ENCODE measurements at places on chromosomes 4 and X.

DNA sequence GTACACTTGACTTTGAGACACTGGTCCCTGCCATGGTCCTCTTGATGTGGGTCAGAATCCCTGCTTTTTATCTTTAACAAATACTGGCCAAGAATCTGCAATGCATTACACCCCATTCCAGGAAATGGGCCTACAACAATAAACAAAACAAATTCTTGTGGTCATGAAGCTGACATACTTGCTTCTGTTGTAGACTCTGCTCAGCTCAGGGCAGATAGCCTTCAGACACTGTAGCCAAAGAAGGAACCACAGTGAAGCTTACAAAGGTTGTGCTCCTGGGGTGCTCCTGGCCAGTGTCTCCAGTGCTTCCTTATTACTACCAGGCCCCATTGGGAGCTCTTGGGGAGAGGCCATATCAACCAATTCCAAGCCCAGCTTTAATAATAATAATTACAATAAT lies 21.8 kb downstream of the KIAA1210 start:
- DNase-seq = no peak

DNA sequence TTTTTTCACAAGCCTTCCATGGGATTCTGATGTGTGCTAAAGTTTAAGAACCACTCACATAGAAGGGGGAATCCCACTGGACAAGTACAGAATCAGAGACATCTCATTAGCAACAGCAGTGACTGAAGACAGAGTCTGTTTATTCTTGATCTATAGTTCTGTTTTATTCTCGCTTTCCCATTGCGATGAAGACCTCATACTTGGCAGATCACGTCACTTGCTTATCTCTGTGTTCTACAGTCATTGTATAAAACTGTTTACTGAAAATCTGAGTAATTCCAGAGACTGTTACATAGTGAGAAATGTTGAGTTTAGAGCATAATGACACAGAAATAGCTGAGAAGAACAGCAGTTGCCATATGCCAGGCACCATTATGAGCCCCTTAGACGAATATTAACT lies 185.5 kb downstream of the PTTG2 start:
- no peak for DNase-seq

- DNase-seq = no peak
Observed at GRCh38 chr4:79833857-79834256, 239.2 kb downstream of the ANTXR2 start.

- DNase-seq = no peak
Observed at GRCh38 chrX:53031380-53031779, 17.2 kb upstream of the GPR173 start.

DNA sequence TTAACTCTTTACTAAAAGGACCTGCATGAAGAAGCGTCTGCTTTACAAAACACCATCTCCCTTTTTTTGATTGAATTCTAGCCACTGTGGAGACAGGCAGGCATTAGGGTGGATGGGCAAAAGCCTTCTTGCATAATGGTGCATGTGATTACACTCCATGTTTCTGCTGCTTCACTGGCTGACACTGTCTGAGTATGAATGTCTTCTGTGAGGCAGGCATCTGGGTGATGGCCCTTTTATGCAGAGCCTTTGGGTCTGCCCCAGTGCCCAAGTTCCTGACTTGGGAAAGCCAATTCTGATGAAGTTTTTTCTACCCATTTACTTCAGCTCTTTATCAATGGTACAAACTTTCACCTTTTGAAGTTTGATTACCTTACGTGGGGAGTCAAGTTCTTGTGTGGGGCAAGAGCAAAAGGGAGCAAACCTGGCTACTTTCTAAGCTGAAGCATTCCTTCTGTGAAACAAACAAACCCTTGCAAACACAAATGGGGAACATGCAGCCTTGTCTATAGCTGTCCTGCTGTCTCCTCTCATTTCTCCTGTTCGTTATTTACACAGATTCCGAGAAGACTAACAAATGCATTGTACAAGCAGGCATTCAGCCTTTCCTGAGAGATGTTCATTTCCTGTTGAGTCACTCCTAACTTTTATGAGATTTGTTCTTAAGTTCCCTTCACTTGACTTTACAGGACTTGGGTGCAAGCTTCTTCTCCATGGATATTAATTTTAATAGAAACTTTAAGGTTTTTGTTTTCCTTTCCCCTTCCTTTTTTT lies 301.9 kb downstream of the TLL1 start:
- DNase-seq = no peak

GRCh38 chrX:102654696-102655095 lies 3.4 kb downstream of the GPRASP1 start:
- no peak for DNase-seq

DNA sequence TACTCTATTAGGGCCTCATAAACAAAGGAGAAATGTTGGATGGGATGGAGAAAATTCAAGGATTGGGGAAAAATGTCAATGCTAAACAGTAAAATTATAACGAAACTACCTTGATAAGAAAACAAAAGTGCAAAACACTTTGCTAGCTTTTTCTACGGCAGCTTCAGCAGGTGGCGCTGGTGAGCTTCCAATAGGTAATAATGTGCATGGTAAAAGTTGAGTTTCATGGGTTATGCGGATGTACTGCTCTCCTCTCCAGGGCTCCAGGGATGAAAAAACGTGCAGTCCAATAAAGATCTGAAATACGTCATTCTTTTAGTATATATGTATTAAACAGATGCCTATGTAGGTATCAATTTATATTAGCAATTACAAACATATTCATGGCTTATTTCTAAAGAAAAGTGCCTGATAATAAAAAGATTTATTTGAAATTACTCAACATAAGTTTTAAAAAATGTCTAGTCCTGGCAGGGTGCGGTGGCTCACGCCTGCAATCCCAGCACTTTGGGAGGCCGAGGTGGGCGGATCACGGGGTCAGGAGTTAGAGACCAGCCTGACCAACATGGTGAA lies 239.6 kb downstream of the GRXCR1 start:
- peak; percentile 17 for DNase-seq

DNA sequence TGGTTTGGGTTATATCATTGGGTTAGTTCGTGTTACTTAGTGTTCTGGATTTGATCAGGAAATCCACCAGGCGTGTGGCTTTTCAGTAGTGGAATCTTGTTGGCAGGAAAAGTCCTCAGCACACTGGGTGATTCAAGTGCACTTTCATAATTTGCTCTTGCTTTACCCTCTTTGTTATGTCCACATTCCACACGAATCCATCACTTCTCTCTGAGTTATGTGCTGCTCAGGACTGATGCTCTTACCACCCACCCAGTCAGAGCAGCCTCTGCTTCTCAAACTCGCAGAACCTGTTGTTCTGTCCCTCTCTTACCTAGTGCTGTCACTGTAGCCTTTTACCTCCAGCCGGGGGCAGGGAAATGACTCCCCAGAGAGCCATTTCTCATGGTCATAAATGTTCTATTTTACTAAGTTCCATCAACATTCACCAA lies 37.2 kb upstream of the SCRG1 start:
- no peak for DNase-seq

DNA sequence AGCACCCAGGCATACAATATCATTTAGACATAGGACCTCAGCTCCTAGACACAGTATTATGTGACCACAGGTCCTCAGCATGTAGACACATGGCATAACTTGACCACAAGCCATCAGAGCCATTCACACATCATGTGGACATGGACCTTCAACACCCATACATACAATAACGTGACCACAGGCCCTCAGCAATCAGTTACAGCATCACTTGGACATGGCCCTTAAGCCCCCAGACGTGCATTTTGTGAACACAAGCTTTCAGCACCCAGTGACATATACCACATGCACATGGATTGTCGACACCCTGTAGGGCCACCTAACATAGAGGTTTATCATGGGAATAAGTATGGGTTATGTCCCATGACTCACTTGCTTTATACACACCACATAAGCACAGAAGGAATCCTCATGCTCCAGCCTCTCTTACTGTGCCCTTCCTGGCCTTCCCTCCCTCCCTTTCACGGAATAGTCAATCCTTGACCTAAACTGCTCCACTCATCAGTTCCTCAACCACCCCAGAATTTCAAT lies 1.9 kb downstream of the TSPYL2 start:
- DNase-seq = no peak

DNA sequence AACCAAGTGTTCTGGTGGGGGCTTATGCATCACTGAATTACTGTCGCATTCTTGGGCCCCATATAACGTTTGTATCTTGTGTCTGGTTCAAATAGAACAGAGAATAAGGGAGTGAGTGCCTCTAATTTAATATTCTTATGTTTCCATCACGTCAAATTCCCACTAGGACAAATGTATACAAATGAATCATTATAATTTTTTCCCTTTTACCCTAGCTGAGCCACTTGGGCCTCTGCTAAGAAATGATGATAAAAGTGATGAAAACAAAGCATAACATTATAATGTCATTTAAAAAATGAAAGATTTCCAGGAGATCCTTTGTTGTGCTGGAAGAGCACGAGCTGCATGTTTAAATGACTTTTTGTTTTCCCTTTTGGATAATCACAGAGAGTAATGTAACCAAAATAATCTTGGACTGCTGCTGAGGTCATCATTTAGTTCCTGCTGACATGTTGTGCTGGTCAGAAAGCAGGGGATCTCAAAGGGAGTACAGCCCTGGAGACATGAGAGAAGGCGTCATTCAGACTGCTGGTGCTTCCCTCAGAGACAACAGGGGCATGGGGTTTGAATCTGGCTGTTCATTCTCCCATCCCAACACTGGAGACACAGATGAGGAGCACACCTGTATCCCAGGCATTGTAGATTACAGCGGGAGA lies 105.1 kb upstream of the SCOC start:
- DNase-seq = no peak

DNA sequence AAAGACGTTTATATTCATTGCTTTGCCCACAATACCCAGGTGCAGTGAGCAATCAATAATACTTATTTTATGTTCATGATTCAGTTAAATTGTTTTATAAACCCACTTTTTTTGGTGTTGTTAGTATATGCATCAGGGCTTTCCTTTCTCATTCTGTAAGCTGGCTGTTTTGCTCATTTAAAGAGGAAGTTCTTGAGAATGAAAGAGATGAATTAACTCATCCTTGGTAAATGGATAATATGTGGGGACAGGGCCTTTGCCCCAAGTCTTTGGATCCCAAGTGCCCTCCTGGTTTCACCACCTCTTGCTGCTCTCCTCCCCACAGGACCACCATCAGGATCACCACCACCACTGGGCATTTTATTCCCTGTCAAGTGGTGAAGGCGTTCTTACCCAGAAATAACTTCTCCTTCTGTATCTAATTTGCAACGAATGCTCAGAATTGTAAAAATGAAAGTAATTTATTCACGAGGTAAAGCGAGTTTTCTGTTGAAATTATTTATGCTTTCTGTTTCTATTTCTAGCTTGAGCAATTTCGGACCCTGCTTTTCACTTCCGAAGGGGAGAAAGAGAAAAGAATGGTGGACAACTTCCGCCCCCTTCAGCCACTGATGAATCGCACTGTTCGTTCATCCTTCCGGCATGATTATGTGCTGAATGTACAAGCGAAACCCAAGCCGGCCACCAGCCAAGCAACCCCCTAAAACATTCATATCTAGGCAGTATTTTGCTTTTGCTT lies 8.2 kb upstream of the ZRSR2 start:
- no peak for DNase-seq

- DNase-seq = no peak
Observed at GRCh38 chrX:113950081-113950678, 633.7 kb upstream of the HTR2C start.

GRCh38 chr4:16297003-16297402 lies 70.7 kb upstream of the TAPT1 start:
- DNase-seq = no peak

GRCh38 chr4:10302096-10302495 lies 155.1 kb downstream of the ZNF518B start:
- DNase-seq = no peak

DNA sequence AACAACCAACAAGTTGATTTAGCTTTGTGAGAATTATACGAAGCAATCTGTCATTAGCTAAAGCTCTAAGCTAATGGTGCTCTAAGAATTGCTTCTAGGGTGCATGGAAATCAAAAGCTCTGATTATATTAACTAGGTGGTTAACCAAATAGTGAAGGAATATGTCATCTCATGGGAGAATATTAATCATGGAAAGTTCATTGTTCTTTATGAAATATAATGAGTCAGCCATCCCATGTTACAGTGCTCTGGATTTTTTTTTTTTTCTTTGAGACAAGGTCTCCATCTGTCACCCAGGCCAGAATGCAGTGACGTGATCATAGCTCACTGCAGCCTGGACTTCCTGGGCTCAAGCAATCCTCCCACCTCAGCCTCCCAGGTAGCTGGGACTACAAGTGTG lies 10.5 kb downstream of the DCAF8L2 start:
- no peak for DNase-seq

DNA sequence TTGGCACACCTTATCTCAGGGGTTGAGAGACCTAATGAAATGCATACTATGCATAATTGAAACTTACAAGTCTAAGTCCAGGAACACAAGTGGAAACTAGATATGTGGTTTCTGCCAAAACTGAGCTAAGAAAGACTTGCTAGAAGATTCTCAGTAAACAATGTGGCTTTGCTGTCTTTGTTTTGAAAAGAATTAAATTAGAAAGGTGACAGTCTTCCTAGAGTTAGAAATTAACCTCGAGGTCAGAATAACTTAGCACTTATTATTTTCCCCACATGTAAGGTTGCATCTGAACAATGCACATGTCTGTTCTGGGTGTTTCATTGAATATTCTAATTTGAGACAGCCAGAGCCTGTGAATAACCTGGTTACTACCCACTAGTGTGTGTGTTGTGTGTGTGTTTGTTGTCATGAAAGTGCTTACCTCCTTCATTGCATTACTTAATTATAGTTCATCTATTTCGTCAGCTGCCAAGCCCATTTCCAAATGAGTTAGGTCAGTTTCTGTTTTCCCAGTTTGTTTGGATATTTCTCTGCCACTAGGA lies 1.5 kb downstream of the EREG start:
- DNase-seq = no peak

- DNase-seq = no peak
Observed at GRCh38 chrX:45807572-45808425, 607.1 kb upstream of the DIPK2B start.

DNA sequence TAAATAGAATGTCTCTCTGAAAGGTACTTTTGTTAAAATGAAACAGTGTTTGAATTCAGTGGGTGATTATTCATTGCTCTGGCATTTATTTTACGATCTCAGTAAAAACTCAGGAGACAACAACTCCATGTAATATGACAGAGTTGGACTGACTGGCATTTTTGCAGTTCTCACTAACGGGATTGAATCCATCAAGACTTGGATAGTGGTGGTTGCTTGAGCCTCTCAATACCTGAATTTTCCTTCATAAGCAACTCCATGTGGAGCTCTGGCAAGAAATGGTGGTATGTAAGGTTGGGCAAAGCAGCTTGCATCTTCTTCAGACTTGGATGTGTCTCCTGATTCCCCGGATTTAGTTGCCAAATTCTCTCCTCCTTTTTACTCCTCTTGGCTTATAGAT lies 72.7 kb downstream of the FRMPD4 start:
- no peak for DNase-seq

DNA sequence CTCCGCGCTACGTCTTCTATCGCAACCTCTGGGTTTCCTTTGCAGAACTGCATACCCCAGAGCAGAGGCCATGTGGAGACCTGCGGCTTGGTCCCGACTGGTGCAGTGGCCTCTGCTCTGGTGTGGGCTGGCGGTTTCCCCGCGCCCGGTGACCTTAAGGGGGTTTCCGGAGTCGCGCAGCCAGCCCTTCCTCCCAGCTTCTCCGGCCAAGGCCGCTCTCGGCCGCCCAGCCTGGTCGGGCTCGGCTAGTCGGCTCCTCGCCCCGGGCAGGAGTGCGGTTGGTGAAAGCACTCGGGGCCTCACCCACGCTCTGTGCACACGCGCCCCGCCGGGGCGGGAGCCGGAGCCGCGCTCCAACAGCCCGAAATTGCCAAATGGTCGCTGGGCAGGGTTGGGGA lies 84.9 kb downstream of the BCOR start:
- DNase-seq = peak; percentile 11

- no peak for DNase-seq
Observed at GRCh38 chr4:105067431-105067830, 79.2 kb upstream of the TET2 start.
